Neural crest cell (in vitro differentiated cells): ENCODE measurements at places on chromosomes 4 and X.

DNA sequence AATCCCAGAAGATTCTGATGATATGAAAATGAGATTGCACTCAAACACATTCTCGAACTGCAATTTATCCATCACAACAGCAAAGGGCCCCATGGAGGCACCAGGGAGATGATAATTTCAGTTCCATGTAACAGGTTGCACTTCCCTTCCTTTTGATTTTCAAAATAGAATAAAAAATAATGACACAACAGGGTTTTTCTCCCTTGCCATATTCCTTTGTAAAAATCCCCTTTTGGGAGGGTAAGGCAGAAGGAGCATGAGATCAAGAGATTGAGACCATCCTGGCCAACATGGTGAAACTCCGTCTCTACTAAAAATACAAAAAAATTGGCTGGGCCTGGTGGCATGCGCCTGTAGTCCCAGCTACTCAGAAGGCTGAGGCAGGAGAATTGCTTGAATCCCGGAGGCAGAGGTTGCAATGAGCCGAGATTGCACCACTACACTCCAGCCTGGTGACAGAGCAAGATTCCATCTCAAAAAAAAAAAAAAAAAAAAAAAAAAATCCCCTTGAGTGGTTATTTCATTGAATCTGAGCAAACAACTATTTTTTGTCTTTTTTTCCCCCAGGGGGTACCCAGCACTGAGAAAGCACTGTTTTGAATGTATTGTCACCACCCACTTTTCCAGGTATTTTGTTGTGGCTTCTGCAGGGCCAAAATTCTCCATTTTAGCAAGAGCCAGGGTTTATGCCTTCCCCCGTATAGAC lies 26.7 kb downstream of the TBC1D9 start:
- DNase-seq, result no peak

GRCh38 chr4:114879916-114880669 lies 233.3 kb downstream of the NDST4 start:
- DNase-seq, result no peak

DNA sequence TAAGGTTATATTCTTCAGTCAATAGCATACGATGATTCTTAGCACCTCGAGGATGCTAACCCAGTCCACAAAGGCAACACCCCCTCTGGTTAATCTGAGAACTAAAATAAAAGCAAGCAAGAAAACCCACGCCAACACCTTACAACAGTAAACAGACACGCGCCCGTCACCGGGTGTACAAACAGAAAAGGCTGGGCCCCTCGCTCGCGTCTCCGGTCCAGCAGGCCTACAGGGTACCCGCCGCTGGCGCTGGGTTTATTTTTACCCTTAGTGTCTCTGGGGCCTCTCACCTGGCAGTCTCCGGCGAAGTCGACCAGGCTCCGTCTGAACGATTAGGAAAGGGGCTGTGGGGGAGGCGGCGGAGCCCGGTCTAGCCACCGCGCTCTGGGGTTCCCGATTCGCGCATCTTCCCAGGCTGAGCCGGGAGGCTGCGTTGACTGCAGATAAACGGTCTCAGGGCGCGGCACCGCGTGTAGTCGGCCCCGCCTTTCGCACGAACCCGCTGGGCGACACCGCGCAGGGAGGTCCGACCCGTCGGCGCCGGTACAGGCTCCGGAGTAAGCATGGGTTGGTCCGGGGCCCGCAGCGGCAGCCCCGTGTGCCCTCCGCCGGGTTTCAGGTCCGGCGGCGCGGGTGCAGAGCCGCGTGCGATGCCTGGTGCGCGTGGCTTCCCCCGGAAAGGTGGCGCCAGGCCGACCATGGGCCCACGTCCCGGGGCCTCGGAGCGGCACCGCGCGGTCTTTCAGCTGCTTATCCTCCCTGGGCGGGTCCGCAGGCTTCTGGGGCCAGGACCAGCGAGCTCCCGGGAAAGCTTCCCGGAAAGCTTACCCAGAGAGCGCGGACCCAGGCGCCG lies 441 bp downstream of the SLC9B2 start:
- DNase-seq, result peak; percentile 43

- DNase-seq, result no peak
Observed at GRCh38 chrX:26100421-26100920, 37.7 kb upstream of the MAGEB18 start.

GRCh38 chr4:139764686-139765310 lies 99.2 kb downstream of the MGST2 start:
- DNase-seq, result no peak

GRCh38 chr4:163611784-163612445 lies 117.4 kb downstream of the TMA16 start:
- DNase-seq, result no peak

DNA sequence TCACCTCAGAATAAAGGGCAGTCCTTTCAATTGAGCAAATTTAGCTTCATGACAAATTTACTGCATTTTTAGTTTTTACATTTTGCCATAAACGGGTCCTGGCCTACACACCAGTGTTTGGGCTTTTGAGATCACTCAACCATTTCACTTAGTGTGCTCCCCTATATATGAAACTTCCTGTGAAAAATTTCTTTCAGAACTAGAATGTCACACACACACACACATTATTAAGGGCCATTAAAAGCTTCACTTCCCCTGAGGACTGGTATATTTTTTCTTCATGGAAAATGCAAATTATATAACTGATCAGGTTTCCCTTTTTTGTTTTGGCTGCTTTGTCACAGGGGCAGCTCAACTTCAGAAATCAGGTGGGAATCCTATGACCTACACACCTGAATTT lies 206.5 kb downstream of the ENOX2 start:
- DNase-seq, result no peak

DNA sequence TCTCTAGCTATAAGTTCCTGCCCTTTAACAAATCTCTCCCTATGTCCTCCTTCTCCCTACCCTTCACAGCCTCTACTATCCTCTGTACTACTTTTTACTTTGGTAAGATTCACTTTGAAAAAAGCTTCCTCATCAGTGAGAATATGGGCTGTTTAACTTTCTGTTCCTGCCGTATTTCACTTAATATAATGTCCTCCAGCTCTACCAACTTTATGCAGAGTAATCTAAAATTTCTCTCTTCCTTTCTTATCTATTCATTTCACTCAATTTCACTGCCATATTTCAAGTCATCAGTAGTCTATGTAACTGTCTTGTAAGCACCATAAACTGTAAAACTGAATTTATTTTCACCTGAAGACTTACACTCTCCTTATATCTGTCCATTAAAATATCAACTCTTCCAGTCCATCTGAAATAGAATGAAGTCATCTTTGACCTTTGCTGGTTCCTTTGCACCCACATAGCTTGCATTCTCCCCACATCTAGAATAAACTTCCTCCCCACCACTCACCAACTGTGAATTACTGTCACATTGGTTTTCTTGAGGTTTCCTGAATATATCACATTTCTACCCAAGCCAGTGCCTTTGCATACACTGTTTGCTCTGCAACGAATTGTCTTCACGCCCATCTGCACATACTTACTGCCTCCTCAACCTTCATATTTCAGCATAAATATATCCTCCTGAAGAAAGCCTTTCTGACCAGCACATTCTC lies 54.6 kb downstream of the ARAP2 start:
- DNase-seq, result no peak
